Progenitor cell of endocrine pancreas (in vitro differentiated cells): ENCODE measurements at places on chromosomes 12 and 14.

DNA sequence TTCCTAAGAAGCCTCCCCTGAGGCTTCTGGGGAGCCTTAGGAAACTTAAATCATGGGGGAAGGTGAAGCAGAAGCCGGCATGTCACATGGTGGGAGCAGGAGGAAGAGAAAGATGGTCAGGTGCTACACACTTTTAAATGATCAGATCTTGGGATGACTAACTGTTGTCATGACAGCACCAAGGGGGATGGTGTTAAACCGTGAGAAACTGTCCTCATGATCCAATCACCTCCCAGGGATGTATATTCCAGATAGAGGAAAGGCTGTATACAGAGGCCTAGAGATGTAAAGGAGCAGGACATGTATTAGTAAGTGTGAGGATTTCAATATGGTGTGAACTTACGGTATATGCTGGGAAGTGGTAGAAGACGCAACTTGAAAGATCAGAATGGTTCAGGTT is 121.1 kb downstream of the CAND1 start:
- peaks cover 4% of the 10 kb centered on the region for H3K4me1 ChIP-seq
- H3K27ac ChIP-seq = no peak overlapping the region
- no peaks in the 10 kb centered on the region for H3K36me3 ChIP-seq
- no peak for DNase-seq

DNA sequence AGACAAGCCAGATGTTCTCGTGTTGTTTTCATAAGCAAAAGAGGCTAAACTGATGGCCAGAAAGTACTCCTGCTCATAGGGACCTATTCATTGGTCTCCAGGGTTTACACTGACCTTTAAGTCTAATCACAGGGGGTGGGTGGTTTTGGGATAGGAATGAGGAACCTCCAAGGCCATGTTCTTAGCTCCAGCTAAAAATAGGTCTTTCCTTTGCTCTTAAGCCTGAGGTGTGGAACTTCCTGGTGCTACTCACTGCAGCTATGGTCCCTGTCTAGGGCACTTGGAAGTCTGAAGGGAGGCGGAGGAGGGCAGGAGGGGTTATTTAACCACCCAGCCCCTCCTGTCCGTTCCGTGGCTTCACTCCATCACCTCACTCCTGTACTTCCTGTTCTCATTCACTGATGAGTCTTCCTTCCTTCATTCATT is 18.6 kb downstream of the GPRC5A start:
- H3K4me3 ChIP-seq = no peak overlapping the region
- H3K27me3 ChIP-seq = peaks cover 38% of the 10 kb centered on the region
- no peaks in the 10 kb centered on the region for H3K4me1 ChIP-seq
- H3K36me3 ChIP-seq = no peaks in the 10 kb centered on the region

GRCh38 chr12:93451423-93452158 is 9.8 kb upstream of the UBE2N start:
- peaks cover 5% of the 10 kb centered on the region for H3K4me1 ChIP-seq
- no peak overlapping the region for H3K4me3 ChIP-seq
- no peaks in the 10 kb centered on the region for H3K36me3 ChIP-seq

GRCh38 chr12:46386877-46387629 is 14.5 kb upstream of the SLC38A2 start:
- no peak for DNase-seq
- peaks cover 21% of the 10 kb centered on the region for H3K4me1 ChIP-seq
- no peak overlapping the region for H3K27ac ChIP-seq
- H3K27me3 ChIP-seq = no peaks in the 10 kb centered on the region
- peaks cover 3% of the 10 kb centered on the region for H3K36me3 ChIP-seq

GRCh38 chr12:52213564-52214420 is 19.3 kb upstream of the KRT7 start:
- no peaks in the 10 kb centered on the region for H3K36me3 ChIP-seq
- peak overlapping the region; percentile 72 for H3K27ac ChIP-seq
- DNase-seq = peak; percentile 79
- H3K27me3 ChIP-seq = peaks cover 16% of the 10 kb centered on the region
- H3K4me1 ChIP-seq = peaks cover 29% of the 10 kb centered on the region
